Heart right ventricle (tissue), 16 donors: ENCODE measurements at places on chromosomes 2 and 18.

GRCh38 chr2:162074632-162074895, 549 bp upstream of the DPP4 start:
- no peak for DNase-seq

- DNase-seq: no peak
These were observed 23.5 kb upstream of the ELAC1 start for GRCh38 chr18:50944245-50944932.

- no peak for DNase-seq
These were observed 27.8 kb downstream of the ANKRD62 start for GRCh38 chr18:12121175-12122042.

DNA sequence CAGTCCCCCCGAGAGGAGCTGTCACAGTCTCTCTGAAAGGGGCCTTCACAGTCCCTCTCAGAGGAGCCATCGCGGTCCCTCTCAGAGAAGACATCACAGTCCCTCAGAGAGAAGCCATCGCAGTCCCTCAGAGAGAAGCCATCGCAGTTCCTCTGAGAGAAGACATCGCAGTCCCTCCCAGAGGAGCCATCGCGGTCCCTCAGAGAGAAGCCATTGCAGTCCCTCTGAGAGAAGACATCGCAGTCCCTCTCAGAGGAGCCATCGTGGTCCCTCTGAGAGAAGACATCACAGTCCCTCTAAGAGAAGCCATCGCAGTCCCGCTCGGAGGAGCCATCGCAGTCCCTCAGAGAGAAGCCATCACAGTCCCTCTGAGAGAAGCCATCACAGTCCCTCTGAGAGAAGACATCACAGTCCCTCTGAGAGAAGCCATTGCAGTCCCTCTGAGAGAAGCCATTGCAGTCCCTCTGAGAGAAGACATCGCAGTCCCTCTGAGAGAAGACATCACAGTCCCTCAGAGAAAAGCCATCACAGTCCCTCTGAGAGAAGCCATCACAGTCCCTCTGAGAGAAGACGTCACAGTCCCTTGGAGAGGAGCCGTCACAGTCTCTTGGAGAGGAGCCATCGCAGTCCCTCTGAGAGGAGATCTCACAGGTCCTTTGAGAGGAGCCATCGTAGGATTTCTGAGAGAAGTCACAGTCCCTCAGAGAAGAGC, 1.3 kb upstream of the ZNF512 start:
- no peak for DNase-seq

GRCh38 chr2:240389302-240389805, 46.1 kb upstream of the GPC1 start:
- no peak for DNase-seq

GRCh38 chr2:9745153-9745899, 97.9 kb upstream of the TAF1B start:
- DNase-seq: no peak

DNA sequence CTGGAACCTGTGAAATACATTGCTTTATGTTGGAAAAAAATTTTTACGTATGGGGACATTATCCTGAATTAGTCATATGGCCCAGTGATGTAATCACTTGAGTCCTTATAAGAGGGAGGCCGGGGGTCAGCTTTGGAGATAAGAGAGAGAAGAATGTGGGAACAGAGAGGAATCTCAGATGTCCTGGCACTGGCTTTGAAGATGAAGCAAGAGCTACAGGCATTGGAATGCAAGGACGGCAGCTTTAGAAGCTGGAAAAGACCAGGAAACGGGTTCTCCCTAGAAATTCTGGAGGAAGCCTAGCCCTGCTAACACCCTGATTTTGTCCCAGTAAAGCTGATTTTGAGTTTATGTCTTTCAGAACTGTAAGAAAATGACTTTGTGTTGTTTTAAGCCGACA, 1129.9 kb upstream of the GYPC start:
- DNase-seq: no peak

DNA sequence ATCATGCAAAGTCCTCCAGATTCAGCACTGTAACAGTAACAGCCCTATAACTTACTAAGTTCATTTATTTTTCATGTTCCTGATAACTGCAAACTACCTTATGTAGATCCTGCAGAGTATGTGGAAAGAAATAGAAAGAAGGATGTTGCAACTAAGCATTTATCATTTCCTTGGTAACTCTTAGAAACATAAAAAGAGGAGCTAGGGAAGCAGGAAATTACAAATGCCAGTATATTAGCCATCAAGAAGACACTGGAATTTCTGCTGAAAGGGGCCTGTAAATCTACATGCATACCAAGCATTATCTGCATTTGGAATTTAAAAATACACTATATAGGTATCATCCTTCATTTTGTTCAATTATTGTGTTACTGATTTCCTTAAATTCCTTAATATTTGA, 66.8 kb downstream of the PDE11A start:
- no peak for DNase-seq

GRCh38 chr18:75261430-75262223, 51.0 kb downstream of the TSHZ1 start:
- no peak for DNase-seq

DNA sequence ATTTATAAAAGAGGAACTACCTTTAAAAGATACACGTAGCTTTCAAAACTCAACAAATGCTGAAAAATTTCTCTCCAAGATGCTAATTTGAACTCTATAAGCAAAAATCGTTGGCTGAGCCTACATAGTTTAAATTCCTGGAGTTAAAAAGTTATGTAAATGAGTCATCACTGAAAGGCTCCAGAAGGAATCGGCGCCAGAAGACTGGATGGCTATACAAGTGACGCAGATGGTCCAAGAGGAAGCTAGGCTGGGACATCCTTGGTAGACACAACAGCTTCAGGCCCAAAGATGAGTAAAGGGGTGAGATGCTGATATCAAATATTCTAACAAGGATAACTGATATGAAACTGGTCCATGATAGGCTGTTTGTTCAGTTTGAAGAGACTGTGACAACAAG, 22.8 kb upstream of the DNAH6 start:
- DNase-seq: no peak

- no peak for DNase-seq
These were observed 140.9 kb upstream of the TANK start for GRCh38 chr2:161019311-161019710.

- no peak for DNase-seq
These were observed 945 bp downstream of the HAT1 start for GRCh38 chr2:171923206-171923605.

GRCh38 chr2:204948024-204948763, 402.9 kb downstream of the PARD3B start:
- DNase-seq: no peak

DNA sequence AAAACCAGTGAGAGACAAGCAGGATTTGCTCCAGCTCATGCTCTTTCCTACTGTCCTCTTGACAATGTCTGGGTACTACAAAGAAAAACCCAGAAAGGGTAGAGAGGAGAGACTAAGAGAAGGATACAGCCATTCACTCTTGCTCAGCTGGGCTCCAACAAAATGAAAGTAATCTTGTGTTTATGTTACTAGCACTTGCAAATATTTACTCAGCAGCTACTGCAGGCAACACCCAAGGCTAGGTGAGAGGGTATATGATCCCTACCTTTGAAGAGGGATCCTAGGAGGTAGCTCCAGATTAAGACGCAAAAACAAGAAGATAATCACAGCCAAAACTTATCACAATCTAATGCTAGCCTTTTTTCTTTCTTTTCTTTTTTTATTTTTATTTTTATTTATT, 329.6 kb upstream of the ACVR2A start:
- no peak for DNase-seq

- peak; percentile 80 for DNase-seq
These were observed 82.0 kb upstream of the RANBP2 start for GRCh38 chr2:108637304-108637669.

GRCh38 chr2:125427721-125428315, 1228.1 kb upstream of the GYPC start:
- DNase-seq: no peak

- no peak for DNase-seq
These were observed 31.4 kb upstream of the CD226 start for GRCh38 chr18:69978732-69979715.

- DNase-seq: no peak
These were observed 10.2 kb upstream of the SP9 start for GRCh38 chr2:174324530-174324929.

GRCh38 chr18:49476664-49477411, 10.2 kb downstream of the C18orf32 start:
- DNase-seq: no peak

DNA sequence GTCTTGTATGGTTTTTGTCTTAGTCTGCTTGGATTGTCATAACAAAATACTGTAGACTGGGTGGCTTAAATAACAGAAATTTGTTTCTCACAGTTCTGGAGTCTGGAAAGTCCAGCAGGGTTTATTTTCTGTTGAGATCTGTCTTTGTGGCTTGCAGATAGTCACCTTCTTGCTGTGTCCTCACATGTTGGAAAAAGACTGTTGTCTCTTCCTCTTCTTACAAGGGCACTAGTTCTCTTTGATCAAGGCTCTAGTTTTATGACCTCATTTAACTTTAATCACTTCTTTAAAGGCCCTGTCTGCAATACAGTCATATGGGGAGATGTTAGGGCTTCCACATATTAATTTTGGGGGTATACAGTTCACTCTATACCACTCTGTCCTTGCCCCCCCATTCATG, 56.5 kb downstream of the NBEAL1 start:
- no peak for DNase-seq

DNA sequence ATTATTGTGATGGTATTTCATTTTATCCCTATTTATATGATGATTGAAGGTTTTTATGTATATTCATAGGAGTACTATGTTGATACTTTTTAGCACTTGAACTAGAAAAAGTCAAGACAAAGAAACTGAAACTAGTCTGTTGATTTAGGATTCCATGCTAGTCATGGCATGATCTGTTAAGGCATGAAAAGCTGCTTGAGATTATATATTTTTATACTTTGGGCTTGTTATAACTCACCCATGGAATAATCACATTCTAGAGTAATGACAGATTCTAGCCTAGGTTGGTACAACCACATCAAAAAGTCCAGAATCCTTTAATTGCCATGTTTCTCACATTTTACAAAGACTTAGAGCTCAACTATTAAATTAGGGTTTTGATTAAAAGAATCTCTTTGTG, 472.6 kb upstream of the CELF4 start:
- DNase-seq: no peak

- DNase-seq: no peak
These were observed 107.8 kb upstream of the ST3GAL5 start for GRCh38 chr2:85996591-85996990.

GRCh38 chr2:219065484-219065883, 4.8 kb upstream of the IHH start:
- DNase-seq: no peak

DNA sequence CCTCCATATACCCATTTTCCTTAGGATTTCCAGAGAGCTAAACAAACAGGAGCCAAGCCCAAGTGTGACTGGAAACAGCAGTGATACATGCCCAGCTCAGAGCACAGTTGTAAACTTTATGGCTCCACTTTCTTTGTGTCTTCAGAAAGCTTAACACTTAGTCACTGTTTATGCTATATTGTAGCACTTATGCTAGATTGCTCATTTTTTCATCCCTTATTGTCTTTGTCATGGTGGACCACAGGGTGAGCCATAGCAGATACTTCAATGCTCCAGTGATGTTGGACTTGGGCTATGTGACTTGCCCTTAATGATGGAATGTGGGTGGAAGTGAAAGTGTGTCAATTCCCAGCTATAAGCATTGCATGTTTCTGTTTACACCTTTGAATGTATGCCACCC, 401.6 kb downstream of the METTL4 start:
- no peak for DNase-seq

DNA sequence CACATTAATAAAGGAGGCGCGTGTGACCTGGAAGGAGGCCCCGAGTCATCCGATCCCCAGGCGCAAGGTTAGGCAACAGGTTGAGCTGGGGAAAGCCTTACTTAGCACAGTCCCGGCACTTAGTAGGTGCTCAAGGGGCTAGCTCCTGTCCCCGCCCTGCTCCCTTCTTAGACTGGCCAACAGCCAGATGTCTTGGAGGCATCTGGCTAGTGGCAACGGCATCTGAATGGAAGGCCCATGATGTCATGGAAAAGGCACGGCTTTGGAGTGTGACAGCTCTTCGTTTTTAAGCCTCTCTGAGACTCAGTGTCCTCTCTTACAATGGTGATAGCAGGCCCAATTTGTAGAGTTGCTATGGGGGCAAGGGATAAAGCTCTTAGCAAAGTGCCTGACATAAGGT, 258.3 kb downstream of the CYRIA start:
- peak; percentile 18 for DNase-seq
